ENCODE measurements at places on chromosomes 5 and 9. TPM values are rescaled to one million over a fixed set of nuclear protein-coding genes. Genes with fewer than 3 reads are reported as not detected.

Gene F2RL1
- total RNA-seq: 16.7 TPM

Gene TMEM215
- not detected for total RNA-seq

Gene GGTA1
- total RNA-seq: 1.1 TPM

Gene SMIM33
- total RNA-seq: not detected

Gene RAB3C
- not detected for total RNA-seq

Data from cardiac ventricle fibroblast (primary cell).